Pulmonary artery endothelial cell (primary cell): ENCODE measurements at places on chromosomes 5 and 9. TPM values are rescaled to one million over a fixed set of nuclear protein-coding genes. Genes with fewer than 3 reads are reported as not detected.
A peak's percentile ranks its signal among the peaks of the same experiment; 100 is the strongest.

DNA sequence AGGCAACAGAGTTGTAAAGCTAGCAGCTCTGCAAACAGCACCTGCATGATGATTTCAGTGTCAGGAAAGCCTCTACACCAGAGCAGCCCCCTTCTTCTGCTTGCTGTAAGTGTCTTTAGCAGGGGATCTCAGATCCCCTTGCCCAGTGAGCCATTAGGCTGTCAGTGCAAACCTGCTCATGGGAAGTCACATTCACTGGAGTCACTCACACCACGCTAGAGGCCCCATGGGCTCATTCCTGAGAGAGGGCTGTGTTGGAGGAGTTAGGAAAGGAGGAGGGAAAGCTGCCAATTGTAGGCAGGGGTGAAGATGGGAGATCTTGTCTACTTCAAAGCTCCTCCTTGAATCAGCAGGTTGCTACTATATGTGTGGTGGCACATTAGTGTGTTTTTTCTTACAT is 275.2 kb downstream of the SMARCA2 start:
- DNase-seq: no peak

The RASEF gene
- 0.07 TPM in 1 of 2 replicates, not detected in the other for total RNA-seq

The ACTL7A gene
- not detected in 2 replicates for total RNA-seq

- no peak for DNase-seq
These were observed 124.8 kb downstream of the MVB12B start for GRCh38 chr9:126451316-126451885.

The ENTREP1 gene
- 1.5 and 3.5 TPM in 2 replicates for total RNA-seq

- DNase-seq: no peak
These were observed 108.2 kb downstream of the AUH start for GRCh38 chr9:91253488-91253887.

- DNase-seq: no peak
These were observed 29.0 kb downstream of the ETF1 start for GRCh38 chr5:138514021-138514420.

The SV2C gene
- not detected in 2 replicates for total RNA-seq

- DNase-seq: no peak
These were observed 73.0 kb downstream of the UGCG start for GRCh38 chr9:111969622-111970021.

DNA sequence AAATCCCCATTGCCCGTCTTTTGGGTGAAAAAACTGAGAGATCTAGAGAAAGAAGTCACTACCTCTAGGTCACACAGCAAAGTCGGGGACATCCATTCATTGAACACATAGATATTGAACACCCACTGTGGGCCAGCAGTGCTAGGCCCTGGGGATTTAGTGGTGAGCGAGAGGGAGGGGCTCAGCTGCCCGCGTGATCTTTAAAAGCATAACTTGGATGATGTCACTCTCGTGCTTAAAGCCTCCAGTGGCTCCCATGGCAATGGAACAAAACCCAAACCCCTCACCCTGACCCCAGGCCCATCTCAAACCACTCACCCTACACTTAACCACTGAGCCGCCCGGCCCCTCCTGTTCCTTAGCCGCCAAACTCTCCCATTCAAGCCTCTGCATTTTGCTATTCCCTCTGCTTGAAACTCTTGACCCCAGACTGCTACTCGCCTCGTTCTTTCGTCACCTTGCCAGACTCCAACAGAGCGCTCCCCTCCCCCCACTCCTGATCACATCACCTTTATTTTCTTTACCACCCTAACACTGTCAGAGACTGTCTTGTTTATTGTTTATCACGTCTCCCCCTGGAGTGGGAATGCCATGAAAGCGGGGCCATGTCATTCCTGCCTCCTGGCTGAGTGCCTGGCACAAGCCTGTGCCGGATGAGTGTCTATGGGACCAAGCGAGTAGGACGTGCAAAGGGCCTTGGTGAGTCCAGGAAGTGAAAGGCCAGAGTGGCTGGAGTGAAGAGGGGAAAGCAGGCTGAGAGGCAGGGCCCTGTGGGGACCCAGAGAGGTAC is 710 bp upstream of the PIP5KL1 start:
- no peak for DNase-seq

- DNase-seq: no peak
These were observed 69.8 kb downstream of the CNTLN start for GRCh38 chr9:17204611-17205152.

DNA sequence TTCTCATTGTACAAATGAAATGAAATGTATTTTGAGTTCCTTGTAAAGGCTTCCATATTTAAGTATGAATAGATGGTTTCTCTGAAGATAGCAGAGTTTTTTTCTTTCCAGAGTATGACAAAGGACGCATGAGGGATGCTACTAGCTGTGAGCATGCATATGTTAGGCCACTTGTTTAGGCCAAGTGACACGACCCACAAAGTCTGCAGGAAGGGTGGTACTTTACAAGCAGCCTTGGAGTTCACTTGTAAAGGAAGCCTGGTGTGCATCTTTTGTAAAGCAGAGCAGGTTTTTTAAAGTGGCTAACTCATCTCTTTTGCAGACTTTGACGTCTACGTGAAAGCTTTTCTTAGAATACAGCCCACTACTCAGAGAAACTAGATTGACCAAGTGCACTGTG is 300.4 kb upstream of the RFX3 start:
- no peak for DNase-seq

GRCh38 chr9:137435980-137436760 is 5.0 kb downstream of the ENTPD8 start:
- DNase-seq: peak; percentile 32

The INSL4 gene
- total RNA-seq: not detected in 2 replicates

- DNase-seq: no peak
These were observed 580.6 kb downstream of the PTPRD start for GRCh38 chr9:10032166-10032565.

The RGS7BP gene
- total RNA-seq: 4.6 and 7.3 TPM in 2 replicates

The SOHLH1 gene
- total RNA-seq: not detected in 2 replicates

DNA sequence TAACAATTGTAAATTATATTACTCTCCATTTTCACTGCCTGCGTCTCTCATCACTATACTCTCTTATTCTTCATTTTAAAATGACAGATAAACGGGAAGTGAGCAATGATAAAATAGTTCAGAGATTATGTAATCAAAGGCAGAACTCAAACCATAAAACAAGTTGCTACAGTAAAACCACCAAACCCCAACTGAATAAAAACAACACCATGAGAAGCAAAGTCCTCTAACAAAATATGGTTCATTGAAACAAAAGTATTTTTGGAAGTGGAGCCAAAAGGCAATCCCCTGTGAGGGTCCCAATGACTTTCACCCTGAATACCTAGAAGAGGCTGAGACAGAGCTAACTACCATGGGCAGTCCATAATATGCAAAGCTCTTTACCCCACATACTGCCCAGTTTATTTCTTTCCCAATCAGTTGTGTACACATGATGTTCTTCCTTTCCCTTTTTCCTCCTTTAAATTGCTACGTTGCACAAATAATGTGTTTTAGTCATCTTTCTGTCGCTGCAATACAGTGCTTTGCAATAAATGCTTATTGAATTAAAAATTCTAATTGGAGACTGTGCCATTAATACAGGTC is 64.0 kb upstream of the PTGER4 start:
- DNase-seq: no peak
